ENCODE measurements at places on chromosomes 7 and 10.

GRCh38 chr10:97040706-97041105, 145.1 kb downstream of the SLIT1 start:
- no peak for DNase-seq

DNA sequence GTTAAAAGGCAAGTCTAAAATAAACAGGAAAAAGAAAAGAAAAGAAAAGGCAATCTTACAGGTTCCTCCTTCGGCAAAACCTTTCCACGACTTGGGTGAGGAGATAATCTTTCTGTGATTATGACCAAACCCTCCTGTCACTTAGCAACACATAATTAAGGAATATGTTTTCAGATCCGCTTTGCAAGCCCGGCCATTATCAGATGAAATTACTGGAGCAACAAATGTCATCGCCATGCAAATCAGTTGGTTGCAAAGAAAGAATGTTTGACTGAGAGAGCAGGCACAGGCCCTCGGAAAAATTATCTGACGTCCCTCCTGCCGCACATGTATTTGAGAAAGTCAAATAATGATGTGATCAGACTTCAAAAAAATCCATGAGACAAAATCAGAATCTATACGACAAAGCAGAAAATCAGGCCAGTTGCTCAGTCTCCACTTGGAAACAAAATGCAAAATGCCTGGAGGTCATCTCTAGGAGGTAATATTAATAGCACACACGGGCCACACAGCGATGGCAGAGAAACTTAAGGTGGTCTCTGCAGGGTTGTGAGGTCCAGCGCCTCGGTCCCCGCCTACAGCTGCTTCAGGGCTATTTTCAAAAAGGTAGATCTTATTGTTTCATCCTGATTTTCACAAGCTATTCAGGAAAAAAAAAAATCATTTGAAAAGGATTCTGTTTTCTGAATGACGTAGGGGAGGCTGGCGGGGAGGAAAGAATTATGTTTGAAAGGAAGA, 82.7 kb downstream of the ZRANB1 start:
- no peak for DNase-seq

DNA sequence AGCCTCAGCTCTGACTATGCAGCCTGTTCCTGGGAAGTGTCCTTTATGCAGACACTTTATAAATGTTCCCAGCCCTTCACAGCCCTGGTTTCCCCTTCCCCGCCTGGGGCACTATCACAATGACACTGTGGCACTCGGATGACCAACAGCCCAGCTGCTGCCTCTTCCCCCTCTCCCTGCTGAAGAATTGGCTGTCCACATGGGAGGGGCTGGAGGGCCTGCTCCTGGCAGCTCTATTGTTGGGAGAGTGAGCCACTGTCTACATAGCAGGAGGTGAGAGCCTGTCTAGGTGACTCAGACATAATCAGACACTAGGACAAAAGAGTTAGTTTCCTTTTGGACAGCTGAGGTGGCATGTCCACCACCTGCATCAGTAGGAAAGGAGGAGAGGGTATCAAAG, 437.5 kb downstream of the PLXNA4 start:
- DNase-seq: no peak

GRCh38 chr10:110872145-110872983, 636 bp downstream of the PDCD4 start:
- peak; percentile 93 for DNase-seq

GRCh38 chr10:4086131-4086898, 301.3 kb upstream of the KLF6 start:
- DNase-seq: no peak

DNA sequence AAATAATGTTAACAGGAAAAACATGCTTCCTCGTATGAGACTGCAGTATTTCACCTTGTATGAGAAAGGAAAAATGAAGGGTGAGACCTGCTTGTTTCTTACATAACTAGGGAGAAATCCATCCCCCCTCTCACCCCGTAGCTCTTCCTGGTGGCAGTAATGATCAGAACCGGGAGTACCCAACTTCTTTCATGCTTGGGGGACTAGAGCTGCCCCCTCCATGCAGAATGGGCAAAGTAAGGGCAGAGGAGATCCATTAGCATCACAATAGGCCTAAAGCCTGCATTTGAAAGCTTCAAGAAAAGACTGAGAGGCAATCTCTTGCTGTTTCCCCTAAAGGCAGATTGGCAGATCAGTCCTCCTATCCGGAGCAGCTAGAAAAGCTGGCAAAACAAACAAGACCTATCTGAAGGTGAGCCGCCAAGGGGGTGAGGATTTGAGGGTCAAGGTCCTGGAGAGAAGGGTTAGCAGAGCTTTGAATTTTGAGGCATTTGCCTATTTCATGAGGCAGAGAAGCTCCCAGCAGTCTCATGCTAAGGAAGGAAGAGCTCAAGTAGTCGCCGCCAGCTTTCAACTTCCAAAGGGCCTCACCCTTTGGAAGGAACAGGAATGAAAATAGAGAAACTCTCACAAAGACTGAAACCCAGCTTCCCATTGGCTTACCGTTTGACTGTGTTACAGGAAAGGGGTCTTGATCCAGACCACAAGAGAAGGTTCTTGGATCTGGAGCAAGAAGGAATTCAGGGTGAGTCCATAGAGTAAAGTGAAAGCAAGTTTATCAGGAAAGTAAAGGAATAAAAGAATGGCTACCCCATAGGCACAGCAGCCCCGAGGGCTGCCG, 36.2 kb downstream of the BAG3 start:
- DNase-seq: no peak

DNA sequence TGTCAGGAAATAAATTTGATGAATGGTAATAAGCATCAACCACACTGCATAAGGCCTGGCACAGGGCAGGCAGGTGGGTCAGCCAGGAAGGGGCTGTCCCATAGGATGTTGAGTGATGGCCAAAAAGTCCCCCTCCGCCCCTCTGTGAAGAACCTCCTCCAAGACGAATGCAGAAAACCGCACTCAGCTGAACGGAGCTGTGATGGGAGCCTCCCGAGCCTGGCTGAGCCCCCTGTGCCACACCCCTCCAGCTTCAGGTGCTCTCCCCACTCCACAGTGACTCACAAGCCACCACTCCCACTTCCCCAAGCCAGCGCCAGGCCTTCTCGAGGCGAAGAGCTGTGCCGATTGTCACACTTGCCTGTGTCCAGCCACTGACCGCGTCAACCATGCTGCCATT, 184.2 kb downstream of the MAD1L1 start:
- DNase-seq: no peak

DNA sequence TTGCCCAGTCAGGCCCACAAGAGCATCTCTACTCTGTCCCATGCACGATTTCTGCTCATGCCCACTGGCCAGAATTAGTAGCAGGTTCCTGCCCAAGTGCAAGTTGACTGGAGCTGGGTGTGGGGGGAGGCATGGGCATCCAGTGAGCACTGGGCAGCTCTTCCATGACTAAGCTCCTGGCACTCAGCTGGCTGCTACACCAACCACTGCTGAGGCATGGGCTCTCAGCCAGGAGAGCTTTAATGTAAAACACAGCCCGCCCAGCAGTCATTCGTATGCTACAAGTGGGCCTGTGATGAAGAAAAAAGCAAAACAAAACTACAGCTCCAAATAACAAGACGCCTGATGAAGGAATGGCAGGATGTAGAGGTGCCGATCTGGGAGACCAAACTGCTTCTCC, 335.4 kb upstream of the PFKP start:
- DNase-seq: no peak
